Activated CD4-positive, CD25-positive, alpha-beta regulatory T cell treated with anti-CD3 and anti-CD28 coated beads, Interleukin-2, amount 50 U/mL, for 16 hours (primary cell): ENCODE measurements at places on chromosomes 12 and 14.
A peak's percentile ranks its signal among the peaks of the same experiment; 100 is the strongest.

GRCh38 chr12:28527631-28528249 is 337.5 kb downstream of the CCDC91 start:
- no peak for DNase-seq

DNA sequence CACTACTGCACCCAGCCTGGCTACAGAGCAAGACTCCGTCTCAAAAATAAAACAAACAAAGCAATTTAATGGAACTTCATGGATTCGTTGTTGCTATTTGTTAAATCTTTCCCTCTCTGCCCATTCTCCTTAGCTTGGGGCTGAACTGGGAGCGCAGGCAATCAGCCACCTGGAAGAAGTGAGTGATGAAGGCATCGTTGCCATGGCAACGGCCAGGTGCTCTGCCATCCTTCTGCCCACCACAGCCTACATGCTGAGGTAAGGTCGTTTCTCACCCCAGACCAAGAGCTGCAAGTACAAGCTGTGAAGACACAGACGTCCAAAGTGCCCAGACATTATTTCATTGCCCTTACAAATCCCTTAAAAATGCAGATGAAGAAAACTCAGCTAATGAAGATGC is 19.1 kb downstream of the AMDHD1 start:
- DNase-seq: no peak

DNA sequence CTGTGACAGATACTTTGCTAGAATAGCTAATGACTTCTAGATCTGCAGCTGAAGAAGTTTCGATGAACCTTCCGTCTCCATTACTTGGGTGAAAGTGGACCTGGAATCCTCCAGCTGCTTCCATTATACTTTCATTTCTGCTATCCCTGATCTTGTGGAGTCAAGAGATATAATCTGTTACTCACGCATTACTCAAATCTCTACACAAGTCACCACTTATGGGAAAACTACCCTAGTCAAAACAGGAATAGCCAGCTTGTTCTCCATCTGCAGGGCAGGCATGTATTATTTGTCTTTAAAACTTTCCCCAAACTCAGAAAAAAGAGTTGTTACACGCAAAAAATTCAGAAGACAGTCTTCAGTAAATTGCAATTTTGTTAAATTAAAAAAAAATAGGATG is 2.8 kb upstream of the KTN1 start:
- DNase-seq: no peak

DNA sequence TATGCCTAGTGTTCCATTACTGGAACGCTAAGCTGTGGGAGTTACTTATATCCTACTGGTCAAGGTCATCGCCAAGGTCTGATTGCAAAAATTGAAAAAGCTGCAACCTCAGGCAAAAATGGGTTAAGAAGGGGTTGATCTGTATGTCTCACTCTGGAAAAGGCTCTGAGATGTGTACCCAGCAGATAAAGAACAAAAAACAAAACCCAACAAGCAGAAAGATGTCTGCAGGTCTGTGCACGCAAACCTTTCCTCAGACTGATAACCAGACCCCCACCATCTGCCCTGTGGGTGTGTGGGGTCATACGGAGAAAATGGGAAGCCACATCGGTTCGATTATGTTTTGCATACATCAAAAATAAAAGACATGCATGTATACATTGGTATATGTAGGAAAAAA is 56.4 kb downstream of the TESC start:
- no peak for DNase-seq

GRCh38 chr14:103710771-103711377 is 4.4 kb downstream of the XRCC3 start:
- DNase-seq: no peak

- DNase-seq: no peak
Observed at GRCh38 chr14:100011628-100012325, 53.4 kb upstream of the EVL start.

DNA sequence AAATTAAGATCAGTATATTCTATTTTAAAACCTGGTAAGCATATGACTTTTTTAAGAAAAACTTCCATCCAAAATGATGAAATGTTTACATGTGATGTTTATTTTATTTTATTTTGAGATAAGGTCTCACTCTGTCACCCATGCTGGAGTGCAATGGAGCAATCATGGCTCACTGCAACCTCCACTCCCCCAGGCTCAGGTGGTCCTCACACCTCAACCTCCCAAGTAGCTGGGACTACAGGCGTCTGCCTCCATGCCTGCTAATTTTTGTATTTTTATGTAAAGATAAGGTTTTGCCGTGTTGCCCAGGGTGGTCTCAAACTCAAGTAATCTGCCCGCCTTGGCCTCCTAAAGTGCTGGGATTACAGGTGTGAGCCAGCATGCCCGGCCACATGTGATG is 141.8 kb downstream of the ZFP36L1 start:
- no peak for DNase-seq

DNA sequence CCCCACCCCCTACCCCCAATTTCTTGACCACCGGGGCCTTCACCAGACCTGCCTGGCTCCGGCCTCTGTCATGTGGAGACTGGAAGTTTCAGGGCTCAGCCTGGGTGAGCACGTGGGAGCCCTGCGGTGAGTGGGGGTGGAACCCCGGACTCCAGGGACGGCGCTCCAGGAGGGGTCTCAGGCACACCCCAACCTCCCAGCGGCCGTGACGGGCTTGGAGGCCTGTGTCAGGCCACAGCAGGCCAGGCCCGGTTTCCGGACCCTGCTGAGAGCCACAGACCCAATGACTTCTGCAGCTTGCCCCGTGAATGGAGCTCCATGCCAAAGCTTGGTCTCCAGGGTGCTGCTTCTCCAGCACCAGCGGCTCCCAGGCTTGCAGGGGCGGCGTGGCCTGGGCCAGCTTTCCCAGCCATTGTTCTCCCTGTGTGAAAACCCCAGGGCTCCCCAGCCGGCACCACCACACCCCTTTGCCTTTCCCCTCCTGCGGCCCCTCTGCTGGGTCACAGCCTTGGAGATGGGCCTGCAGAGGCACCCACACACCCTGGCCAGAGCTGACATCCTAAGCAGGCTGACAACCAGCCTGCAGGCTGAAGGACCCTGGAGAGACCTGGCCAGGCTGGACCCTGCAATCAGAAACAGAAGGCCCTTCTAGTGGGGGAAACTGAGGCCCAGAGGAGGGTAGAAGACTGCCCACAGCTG is 186.2 kb upstream of the C14orf180 start:
- no peak for DNase-seq

DNA sequence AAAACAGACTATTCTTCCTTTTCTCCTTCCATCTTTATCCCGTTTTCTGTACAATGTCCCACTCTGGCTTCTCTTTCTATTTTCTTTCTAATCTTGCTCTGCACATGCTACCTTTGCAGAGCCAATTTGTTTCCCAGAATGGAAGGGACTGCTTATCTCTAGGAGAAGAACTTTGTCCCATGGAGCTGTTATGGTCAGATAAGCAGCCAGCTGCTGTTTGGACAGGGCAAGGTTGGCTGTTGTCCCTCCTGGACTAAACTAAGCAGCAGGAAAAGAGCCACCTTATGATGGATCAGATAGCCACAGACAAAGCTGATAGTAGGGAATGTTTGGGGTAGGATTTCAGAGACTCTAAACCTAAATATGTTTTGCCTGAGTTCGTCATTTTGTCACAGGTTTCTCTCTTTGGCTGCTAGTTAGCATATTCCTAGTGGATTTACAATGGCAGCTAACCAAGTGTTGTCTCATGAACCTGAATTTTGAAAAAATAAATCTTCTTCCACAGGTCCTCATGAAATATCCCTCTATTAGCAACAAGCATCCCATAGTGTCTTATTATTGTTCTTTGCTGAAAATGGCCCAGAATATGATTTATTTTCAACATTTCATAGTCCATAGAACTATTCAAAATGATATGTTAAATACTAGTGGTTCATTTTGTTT is 262.8 kb downstream of the SLC16A7 start:
- DNase-seq: no peak

GRCh38 chr12:57604454-57604991 is at the start of gene DTX3:
Gene DTX3, plus strand, starts transcription at chr12:57604824. Its CDS starts 1,694 bp downstream, at chr12:57606518.
- no peak for DNase-seq

DNA sequence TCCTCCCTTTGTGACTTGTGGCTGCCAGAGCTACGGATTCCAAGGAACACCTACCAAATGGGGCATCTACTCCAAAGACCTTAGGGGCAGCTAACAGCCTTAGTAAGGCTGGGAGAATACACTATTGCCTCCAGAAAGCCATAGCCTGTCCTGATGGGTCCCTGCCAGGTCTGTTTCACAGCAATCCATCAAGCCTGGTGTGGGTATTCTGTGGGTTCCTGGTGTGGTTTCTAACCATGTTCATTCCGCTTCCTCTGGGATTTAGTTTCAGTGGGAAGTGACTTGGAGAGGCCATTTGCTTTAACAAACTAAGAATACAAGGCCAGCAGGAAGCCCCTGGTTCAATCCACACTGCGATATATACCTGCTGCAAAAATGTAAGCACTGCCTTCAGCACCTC is 220.5 kb downstream of the FOXN3 start:
- no peak for DNase-seq

DNA sequence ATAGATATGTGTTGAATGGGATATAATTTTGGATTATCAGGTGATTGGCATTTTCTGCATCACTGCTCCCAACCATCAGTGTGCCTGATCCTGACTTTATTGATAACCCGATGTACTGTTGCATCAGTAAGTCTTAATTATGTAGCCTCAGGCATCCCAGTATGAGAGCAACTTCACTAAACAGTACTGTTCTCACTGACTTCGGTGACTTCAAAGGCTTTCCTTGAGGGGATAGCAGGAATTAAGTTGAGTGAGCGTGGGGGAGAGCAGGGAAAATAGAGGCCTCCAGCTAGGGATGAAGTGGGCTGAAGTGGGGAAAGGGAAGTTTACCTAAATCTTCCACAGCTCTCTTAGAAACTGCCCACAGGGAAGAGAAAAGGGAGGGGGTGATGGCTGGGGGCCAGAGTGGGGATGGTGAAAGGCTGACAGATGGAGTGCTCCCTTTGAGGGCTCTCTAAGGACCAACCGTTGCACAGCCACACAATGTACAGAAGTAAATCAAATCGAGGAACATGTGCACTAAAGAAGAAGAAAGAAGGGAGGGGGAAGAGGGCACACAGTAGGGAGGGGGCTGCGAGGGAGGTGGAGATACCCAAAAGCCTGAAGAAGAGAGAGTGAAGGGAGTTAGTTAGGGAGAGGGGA is 10.7 kb upstream of the NEUROD4 start:
- no peak for DNase-seq

GRCh38 chr12:111404362-111405148 is 1.2 kb upstream of the SH2B3 start:
- DNase-seq: no peak

- DNase-seq: no peak
Observed at GRCh38 chr14:61566537-61567225, 128.6 kb upstream of the HIF1A start.

DNA sequence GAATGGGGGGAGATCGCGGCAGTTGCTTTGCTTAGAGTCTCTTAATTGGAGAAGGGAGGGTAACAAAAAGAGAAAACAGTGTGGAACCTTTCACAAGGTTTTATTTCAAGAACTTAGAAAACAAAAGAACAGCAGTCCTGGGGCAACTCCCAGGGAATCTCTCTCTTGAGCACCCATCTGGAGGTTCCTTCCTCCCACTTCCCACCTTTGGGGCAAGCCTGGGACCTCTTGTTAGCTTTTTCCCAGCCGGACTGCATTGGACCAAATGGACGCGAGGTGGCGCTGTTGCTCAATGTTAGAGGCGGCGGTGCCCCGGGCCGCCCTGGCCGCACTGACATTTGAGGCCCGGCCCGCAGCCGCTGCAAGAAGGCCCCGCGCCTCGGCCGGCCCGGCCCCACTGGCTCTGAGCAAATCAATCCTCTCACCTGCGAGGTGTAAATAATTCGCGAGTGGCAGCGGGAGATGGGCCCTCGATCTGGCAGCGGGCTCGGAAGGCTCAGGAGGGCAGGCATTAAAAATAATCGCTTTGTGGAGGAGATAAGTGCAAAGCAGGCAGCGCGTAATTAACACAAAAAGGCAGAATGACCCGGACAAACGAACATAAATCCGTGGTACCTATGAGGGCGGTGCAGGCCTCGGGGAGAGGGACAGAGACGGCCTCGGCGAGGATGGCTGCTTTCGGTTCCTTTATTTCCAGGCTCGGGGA is 2.8 kb upstream of the HOXC8 start:
- peak; percentile 75 for DNase-seq

DNA sequence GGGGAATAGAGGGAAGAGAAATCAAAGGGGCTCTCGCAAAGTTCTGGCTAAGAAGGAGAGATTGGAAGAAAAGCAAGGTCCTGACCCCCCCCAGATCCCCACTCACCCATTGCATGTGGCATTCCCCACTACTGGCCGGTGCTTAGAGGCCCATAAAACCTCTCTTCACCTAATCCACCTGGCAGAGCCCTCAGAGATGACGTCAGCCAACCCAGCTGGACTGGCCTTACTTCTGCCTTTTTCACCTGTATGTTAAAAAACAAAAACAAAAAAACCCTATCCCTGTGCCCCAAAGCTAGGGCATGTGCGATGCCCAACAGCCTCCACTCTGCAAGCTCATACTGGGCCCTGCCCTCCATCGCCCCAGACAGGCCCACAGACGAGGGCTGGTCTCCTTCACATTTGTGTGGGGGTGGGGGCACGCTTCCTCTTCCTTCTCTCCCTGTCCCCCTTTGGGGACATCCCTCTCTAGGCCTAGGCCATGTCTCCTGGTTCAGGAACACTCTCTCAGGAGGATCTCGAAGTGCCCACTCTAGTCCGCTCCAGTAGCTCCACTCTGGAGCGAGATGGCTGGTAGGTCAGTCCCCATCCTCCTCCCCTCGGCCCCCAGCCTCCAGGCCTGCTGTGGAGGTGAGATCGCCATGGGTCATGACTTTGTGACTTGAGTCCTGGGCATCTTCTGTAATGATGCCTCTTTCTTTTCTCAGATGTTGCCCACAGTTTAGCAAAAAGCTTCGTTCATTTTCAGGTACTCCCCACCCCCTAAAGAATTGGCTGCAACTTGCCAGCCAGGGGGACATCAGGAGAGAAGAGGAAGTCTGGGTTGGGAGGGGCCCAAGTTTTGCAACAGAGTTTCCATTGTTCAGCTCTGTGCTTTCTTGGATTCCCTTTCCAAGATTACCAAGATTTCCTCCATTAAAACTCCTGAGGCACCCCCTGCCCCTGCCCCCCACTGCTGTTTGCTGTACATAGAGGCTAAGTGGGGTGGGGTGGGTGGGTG is 37.0 kb downstream of the FIGNL2 start:
- no peak for DNase-seq

GRCh38 chr12:1188016-1188415 is 197.0 kb downstream of the ERC1 start:
- no peak for DNase-seq

GRCh38 chr12:132966676-132967415 is 10.7 kb upstream of the ZNF605 start:
- no peak for DNase-seq

- DNase-seq: no peak
Observed at GRCh38 chr12:45235087-45236025, 19.5 kb downstream of the ANO6 start.

GRCh38 chr14:105012171-105012985 is 8.5 kb downstream of the CDCA4 start:
- DNase-seq: no peak

DNA sequence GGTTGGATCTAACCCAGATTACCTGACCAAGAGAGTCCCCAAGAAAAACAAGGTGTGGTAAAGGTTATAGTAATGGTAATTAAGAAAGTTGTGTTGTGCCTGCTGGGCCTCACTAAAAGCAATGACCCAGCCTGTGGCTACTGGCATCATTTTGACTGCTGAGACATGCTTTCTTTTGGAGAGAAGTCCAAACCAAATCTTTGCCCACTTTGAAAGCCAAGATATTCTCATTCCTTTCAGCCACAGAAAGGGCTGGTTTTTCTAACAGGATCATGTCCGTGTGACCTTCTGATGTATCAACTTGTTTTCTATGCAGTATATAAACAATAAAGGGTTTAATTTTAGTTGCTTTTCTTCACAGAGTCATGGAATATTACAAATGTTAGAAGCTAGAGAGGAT is 388.6 kb downstream of the RAD51B start:
- no peak for DNase-seq
